Colonic mucosa (tissue), 4 donors: ENCODE measurements at places on chromosomes 4 and X. TPM values are rescaled to one million over a fixed set of nuclear protein-coding genes. Genes with fewer than 3 reads are reported as not detected.

Gene INTS6L
- 14.8 TPM for total RNA-seq

Gene SYTL5
- total RNA-seq, result 7.1 TPM

- H3K27me3 ChIP-seq, result no peaks in the 10 kb centered on the region
- H3K4me1 ChIP-seq, result no peaks in the 10 kb centered on the region
- H3K27ac ChIP-seq, result no peak overlapping the region
- no peaks in the 10 kb centered on the region for H3K36me3 ChIP-seq
- DNase-seq, result no peak
- no peak overlapping the region for H3K4me3 ChIP-seq
These were observed 240.8 kb upstream of the TAPT1 start for GRCh38 chr4:16467061-16467460.

DNA sequence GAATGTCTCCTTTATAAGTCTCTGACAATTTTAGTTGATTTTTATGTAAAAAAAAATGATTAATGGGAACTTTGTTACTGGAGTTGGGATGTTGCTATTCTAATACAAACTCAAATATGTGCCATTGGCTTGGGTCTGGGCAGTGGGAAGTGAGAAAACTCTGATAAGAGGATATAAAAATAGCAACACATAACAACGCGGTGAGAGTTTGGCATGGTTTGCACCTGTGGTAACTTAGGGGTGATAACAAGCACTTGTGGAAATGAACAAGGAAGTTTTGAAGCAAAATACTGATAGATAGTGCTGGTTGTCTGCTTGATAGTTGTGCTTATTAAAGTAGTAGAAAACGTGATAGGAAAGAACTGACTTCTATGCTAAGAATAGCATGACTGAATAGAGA is 743.3 kb upstream of the AGA start:
- H3K36me3 ChIP-seq, result no peaks in the 10 kb centered on the region
- no peak for DNase-seq
- no peak overlapping the region for H3K4me3 ChIP-seq
- no peaks in the 10 kb centered on the region for H3K27me3 ChIP-seq

DNA sequence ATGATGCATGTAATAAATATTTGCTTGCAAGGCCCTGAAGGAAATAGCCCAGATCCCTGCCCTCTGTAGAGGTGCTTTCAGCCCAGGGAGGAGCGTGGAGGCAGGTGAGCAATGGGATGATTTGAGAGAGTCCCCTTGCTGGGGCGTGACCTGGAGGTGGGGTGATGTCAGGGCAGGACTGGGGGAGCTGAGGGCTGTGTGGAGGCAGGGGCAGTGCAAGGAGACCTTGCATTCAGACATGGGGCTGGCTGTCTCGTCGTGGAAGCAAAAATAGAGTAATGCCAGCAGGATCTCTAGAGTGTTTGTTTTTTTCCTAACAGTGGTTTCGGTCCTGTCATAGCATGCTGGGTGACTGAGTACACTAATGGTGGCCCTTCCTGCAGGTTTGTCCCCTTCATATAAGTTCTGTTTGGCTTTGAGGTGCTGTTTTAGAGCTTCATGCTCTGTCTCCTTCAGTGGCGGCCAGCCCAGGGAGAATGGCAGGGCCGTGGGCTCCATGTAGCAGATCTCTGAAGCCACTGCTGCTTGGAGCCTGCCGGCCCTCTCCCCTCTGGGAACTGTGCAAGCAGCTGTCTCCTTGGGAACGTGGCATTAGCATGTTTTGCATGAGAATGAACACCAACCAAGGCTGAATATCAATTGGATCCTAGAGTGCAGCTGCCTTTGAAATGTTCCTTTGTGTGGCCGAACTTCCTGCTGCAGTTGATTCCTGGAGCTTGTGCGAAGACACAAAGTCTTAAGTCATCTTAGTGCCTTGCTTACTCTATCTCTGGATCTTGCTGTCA is 39.3 kb upstream of the CLDN34 start:
- H3K4me3 ChIP-seq, result no peak overlapping the region
- H3K36me3 ChIP-seq, result no peaks in the 10 kb centered on the region
- no peak overlapping the region for H3K27ac ChIP-seq
- H3K4me1 ChIP-seq, result no peaks in the 10 kb centered on the region
- DNase-seq, result no peak
- H3K27me3 ChIP-seq, result no peaks in the 10 kb centered on the region

Gene GLOD5
- total RNA-seq, result 9.0 TPM

- H3K4me1 ChIP-seq, result no peaks in the 10 kb centered on the region
- H3K36me3 ChIP-seq, result no peaks in the 10 kb centered on the region
- no peaks in the 10 kb centered on the region for H3K27me3 ChIP-seq
- H3K27ac ChIP-seq, result no peak overlapping the region
These were observed 338.9 kb upstream of the FAM241A start for GRCh38 chr4:111806331-111806730.

DNA sequence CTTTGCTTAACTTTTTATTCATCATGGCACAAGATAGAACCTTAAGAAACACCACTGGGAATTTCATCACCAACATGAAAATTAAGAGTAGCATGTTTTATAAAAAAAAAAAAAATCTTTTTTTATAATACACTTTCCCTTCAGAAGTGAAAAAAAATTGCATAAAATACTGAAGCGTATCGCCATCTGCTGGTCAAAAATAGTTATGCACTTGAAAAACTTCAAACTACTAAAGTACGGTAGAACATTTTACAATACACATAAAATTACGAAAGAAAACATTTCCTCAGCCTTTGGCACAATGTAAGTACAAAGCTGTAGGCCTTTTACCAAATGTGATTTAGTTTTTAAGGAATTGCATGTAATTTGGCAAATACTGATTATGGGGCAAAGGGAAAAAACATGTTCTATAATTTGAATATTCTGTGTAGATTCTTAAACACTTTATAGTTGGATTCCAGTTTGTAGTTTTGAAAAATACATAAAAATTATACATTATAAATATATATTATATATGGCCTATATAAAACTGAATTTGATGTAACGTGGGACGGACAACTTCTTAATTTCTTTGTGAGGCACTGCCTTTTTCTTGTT is 26.5 kb downstream of the HCCS start:
- H3K4me1 ChIP-seq, result no peaks in the 10 kb centered on the region
- H3K4me3 ChIP-seq, result no peak overlapping the region
- no peaks in the 10 kb centered on the region for H3K27me3 ChIP-seq
- DNase-seq, result no peak
- no peak overlapping the region for H3K27ac ChIP-seq

DNA sequence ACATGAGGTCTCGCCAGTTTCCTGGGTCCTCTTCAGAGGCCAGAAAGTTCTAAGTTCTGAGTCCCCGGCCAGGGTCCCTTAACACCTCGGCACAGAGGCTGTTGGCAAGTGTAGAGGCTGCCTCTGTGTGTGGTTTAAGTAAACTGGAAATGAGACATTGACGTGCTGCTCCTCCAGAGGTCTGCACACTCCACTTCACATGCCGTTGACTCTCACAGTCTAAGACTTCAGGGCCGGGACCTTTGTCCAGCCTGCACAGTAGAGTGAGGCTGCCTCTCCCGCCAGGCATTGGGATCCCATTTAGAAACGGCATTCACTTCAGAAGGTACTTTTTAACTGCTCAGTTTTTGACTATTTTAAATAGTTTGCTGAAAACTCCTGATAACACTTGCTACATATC is 10.6 kb upstream of the TADA2B start:
- DNase-seq, result no peak
- no peaks in the 10 kb centered on the region for H3K4me1 ChIP-seq
- H3K27ac ChIP-seq, result no peak overlapping the region
- no peak overlapping the region for H3K4me3 ChIP-seq
- no peaks in the 10 kb centered on the region for H3K27me3 ChIP-seq
- H3K36me3 ChIP-seq, result peaks cover 11% of the 10 kb centered on the region

DNA sequence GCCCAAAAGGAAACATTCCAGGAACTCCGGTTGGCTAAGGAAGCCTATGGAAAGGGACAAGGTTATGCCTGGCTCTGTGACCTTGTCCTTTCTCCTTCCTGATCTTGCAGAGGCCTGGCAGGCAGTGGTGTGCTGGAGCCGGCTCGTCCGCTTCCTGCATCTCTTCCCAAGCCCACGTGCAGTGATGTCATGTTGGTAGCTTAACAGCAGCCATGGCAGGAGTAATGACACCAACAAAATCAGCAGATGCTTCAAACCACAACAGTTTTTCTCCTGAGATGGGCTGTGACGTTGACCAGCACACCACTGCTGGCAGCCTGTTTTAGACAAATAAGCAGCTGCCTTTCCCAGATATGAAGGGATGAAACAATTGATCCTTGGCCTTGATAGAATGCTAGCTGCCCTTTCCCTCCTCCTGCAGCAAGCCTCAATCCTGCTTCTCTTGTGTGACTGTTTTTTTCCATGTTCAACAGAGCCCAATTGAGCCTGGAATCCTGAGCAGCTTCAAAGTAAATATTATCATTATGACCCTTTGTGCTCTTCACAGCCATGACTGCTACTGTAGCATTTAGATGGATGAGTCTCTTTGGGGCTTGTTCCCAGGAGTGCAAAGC is 23.4 kb downstream of the SEPTIN6 start:
- H3K4me1 ChIP-seq, result no peaks in the 10 kb centered on the region
- no peak for DNase-seq
- H3K27ac ChIP-seq, result no peak overlapping the region

DNA sequence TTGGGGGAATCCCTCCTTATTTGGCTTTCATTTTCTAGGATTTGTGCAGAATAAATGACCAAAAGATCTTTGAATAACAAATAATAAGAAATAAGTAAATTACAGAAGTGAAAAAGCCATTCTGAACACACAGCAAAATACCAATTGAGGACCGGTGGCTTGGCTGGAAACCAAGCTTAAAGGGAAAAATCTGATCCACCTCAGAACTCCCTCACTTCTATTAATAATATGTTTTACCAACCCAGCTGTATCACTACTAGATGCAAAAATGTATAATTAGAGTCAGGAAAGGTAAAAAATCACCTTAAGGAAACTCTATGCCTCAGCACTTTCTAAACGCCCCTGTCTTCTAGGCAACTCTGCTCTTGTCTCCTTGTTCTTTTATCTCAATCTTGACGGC is 77.3 kb downstream of the TSPAN5 start:
- H3K4me3 ChIP-seq, result no peak overlapping the region
- no peak overlapping the region for H3K27ac ChIP-seq
- no peaks in the 10 kb centered on the region for H3K36me3 ChIP-seq
- no peaks in the 10 kb centered on the region for H3K27me3 ChIP-seq
- H3K4me1 ChIP-seq, result no peaks in the 10 kb centered on the region

- no peak within 1 kb of the TSS for H3K27ac ChIP-seq
- no peaks in the 10 kb centered on the region for H3K27me3 ChIP-seq
- no peaks in the 10 kb centered on the region for H3K4me1 ChIP-seq
- no peak for DNase-seq
- no peaks in the 10 kb centered on the region for H3K36me3 ChIP-seq
These were observed at the start of gene DCAF12L1 for GRCh38 chrX:126552313-126553022. TSS of gene DCAF12L1 (minus strand) at chrX:126552814. CDS start at chrX:126552608, 206 bp downstream.

DNA sequence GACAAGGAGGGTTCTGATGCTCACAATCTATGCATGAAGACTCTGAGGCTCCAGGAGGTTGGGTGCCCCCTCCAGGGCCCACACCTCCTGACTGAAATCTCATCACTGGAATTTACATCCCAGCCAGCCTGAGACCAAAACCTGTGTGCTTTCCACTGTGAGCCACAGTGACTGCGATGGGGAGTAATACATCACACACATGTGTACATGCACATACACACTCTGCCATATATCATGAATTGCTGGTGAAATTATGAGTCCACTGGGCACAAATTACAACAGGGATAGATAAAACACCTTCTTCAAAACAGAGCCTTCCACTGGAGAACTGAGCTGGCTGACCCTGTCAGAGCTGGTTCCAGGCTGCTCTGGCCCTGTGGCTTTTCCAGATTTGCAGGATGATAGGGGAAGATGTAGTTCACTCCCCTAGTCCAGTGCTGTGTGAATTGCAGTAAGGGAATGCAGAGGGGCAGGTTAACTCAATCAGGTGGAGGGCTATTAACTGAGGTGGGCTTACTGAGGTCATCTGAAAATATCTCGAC is 35.8 kb upstream of the MSX1 start:
- H3K27me3 ChIP-seq, result no peaks in the 10 kb centered on the region
- DNase-seq, result no peak
- H3K36me3 ChIP-seq, result no peaks in the 10 kb centered on the region
- H3K27ac ChIP-seq, result no peak overlapping the region

Gene ERAS
- 0.32 TPM for total RNA-seq

DNA sequence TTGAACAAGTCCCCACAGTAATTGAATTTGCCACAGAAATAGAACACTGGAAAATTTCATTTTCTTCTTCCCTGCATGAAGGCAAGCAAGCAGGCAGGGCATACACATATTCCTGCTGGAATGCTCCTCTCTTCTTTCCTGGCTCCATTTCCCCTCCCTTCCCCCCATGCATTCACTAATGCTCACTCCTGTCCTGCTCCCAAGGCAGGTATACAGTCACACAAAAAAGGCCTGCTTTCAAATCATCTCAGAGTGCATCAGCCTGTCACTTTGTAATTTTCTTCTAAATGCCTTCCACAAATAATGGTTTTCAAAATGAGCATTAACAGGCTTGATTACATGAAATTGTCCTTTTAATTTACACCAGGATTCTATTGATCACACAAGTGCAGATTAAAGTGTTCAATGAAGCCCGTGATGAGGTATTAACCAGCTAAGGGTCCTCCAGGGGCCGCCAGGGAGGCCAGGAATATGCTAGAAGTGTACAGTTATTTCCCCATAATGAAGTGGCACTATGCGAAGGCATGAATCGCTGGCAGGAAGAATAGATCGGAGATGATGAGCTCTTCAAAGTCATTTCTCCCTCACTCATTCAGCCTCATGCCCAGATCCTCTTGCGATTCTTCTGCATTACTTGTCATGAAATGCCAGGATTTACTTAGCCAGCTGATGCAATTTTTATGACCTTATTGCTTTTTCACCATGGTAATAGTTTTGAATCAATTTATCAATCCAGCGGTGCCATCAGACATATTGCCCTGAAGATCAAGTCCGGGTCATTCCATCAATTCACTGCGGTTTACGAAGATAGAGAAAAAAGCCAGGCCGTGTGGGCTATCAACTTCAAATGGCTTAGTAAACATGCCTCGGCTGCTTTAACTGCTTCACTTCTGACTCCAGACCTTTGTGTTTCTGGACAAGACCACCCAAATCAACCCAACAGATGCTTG is 243.5 kb downstream of the GPAT3 start:
- H3K36me3 ChIP-seq, result no peaks in the 10 kb centered on the region
- DNase-seq, result no peak
- H3K27me3 ChIP-seq, result no peaks in the 10 kb centered on the region
- H3K27ac ChIP-seq, result no peak overlapping the region
- H3K4me1 ChIP-seq, result no peaks in the 10 kb centered on the region
- H3K4me3 ChIP-seq, result no peak overlapping the region

Gene NPY2R
- total RNA-seq, result 0.42 TPM

- no peaks in the 10 kb centered on the region for H3K36me3 ChIP-seq
- DNase-seq, result no peak
- H3K4me1 ChIP-seq, result no peaks in the 10 kb centered on the region
These were observed 195.7 kb upstream of the ANK2 start for GRCh38 chr4:112853662-112854256.

- peak overlapping the region; percentile 74 for H3K27ac ChIP-seq
- H3K4me1 ChIP-seq, result peaks cover 11% of the 10 kb centered on the region
- no peak overlapping the region for H3K4me3 ChIP-seq
- H3K27me3 ChIP-seq, result no peaks in the 10 kb centered on the region
- peak; percentile 55 for DNase-seq
These were observed 211.3 kb upstream of the FAT1 start for GRCh38 chr4:186934841-186935443.
